Stimulated activated CD8-positive, alpha-beta memory T cell treated with anti-CD3 and anti-CD28 coated beads, Interleukin-4, amount 100 ng/mL, for 24 hours (primary cell): ENCODE measurements at places on chromosomes 16 and 17.

- DNase-seq, result no peak
These were observed 184.4 kb downstream of the MAF start for GRCh38 chr16:79415983-79416640.

DNA sequence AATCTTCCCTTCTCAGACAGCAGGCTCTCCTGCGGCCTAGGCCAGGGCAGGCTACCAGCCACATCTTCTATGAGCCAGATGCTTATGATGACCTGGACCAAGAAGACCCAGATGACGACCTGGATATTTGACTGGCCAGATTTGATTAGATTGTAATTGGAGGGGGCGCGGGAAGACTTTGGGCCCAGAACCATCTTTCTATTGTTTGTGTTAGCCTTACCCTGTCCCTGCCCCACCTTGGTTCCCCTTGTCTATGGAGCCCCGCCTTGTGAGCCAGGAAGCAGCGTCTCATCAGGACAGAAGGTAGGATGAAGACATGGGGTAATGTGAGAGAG is 2.8 kb downstream of the CLDN7 start:
- no peak for DNase-seq

DNA sequence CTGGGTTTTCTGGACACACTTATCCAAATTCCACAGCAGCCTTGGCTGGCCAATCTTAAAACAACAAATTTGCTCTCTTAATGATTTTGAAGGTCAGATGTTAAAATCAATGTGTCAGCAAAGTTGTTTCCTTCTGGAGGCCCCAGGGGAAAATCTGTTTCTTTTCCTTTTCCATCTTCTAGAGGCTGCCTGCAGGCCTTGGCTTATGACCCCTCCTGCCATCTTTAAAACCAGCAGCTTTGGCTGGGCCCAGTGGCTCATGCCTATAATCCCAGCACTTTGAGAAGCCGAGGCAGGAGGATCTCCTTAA is 3.0 kb downstream of the LGALS9 start:
- DNase-seq, result no peak

GRCh38 chr17:2179615-2180295 is 123.8 kb downstream of the SMG6 start:
- DNase-seq, result no peak

- no peak for DNase-seq
These were observed 44.9 kb downstream of the TBX4 start for GRCh38 chr17:61496957-61497653.

- DNase-seq, result no peak
These were observed 87.2 kb downstream of the TBC1D16 start for GRCh38 chr17:79948406-79948944.

GRCh38 chr17:17343160-17343735 is 40.1 kb downstream of the NT5M start:
- DNase-seq, result no peak

DNA sequence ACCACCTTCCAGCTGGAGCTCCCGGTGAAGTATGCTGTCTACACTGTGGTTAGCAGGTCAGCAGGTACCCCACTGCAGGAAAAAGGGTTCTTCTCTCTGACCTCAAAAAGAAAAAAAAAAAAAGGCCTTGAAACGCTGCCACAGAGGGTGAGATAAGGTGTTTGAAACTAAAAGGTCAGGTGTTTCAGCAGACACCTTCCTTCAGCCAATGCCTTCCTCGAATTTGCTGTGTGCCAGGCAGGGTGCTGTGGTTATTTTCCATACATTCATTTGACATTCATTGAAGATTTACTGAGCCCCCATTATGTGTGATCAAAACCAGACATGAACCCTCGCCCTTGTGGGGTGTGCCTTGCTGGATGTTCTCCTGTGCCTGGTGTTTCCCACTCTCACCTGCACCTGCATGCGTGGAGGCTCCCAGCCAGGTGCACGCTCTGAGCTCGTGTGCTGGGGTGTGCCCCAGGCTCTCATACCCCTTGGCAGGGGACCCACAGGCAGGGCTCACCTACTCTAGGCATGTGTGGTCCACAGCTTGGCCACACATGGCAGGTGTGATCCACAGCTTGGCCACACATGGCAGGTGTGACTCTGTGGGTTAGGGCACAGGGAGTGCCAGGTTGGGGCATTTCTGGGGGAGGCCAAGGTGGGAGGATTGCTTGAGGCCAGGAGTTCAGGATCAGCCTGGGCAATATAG is 15.8 kb upstream of the ITGAD start:
- no peak for DNase-seq

DNA sequence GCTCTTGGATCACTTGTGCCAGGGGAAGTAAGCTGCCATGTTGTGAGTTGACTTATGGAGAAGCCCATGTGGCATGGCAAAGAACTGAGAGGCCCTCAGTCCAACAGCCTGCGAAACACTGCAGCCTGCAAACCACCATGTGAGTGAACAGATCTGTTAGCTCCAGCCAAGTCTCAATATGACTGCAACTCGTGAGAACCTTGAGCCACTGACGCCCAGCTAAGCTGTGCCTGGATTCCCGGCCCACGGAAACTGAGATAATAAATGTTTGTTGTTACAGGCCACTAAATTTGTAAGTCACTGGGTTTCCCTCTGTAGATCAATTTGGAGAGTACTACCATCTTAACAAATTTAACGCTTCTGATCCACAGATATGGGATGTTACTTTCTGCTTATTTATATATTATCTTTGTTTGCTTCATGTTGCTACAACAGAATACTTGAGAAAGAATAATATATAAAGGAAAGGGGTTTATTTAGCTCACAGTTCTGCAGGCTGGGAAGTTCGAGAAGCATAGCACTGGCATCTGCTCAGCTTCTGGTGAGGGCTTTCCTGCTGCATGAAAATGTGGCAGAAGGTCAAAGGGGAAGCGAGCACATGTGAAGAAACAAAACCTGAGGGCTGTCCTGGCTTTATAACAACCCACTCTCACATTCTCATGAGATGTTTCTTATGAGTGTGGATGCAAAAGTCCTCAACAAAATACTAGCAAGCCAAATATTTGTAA is 29.4 kb upstream of the ATP2A3 start:
- no peak for DNase-seq

DNA sequence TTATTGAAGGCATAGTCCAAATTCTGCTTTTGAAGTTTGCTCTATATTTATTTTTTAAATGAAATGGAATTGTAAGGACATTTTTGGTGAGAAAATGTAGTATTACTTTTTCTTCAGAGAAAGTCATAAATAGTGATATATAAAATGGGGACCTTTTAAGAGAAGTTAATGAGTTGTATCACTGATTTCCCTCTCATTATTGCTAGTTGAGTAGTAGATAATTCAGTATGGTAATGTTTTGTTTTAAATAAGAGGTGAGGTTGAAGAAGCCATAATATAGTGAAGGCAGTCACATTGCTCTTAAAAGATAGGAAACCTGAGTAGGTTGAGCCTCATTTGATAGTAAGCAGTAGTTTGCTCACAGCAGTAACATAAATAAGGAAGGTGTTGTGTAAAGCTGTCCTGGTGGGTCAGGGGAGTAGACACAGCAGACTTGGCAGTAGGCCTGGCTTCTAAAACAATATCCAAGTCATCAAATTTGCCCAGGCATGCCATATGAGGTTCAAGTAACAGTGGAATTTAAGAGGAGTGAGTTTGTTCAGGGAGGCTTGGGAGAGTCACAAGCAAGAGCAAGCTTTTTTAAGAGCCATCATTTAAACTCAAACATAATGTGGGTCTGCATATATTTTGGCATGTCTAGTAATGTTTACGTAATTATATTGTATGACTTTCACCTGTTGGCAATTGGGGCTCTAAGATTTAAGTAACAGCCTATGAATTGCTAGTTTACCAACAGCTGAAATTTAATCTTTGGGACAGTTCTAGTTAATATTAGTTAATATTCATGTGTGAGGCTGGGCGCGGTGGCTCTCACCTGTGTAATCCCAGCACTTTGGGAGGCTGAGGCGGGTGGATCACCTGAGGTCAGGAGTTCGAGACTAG is 6.5 kb downstream of the NFATC3 start:
- DNase-seq, result no peak

DNA sequence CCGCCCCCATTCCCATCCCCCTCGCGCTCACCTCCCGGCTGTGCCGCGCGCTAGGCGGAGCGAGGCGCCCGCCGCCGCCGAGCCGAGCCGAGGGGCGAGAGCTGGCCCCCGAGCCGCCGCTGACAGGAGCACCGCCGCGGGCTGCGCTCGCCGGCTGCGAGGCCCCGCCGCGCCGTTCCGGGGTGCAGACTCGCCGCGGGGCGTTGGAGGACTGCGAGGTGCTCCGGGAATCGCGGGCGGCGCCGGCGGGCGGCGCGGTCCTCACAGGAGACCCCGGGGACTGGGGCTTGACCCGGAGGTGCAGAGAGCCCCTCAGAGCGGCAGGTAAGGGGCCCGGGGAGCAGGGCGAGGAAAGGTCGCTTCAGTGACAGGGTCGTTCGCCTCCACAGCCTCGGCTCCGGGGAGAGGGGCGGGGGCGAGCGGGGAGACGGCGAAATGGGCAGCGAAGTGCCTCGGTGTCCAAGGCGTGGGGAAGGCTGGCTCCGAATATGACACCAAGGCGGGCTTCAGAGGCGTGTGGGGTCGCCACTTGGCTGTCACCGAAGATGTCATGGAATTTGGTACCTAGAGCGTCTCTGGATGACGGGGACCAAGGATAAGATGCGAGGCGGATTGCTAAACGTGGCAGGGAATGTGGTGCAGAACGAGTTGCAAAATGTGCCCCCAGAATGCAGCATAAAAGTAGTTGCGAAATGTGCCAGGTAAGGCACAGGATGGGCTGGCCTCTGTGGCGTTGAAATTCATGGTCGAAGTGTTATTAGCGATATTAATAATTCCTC is 580 bp downstream of the TANC2 start:
- peak; percentile 47 for DNase-seq

GRCh38 chr17:57425431-57425830 is 169.1 kb downstream of the MSI2 start:
- DNase-seq, result no peak

DNA sequence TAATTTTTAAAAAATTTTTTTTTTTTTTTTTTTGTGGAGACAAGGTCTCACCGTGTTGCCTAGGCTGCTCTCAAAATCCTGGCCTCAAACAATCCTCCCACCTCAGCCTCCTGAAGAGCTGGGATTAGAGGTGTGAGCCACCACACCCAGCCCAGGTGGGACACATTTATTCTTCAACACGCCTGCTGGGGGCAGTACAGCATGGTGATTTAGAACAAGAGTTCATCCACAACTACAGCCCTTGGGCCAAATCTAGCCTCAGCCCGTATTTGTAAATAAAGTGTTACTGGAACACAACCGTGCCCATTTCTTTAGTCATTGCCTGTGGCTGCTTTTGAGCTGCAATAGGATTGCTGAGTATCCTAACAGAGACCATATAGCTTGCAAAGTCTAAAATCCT is 92.8 kb downstream of the KATNIP start:
- no peak for DNase-seq

DNA sequence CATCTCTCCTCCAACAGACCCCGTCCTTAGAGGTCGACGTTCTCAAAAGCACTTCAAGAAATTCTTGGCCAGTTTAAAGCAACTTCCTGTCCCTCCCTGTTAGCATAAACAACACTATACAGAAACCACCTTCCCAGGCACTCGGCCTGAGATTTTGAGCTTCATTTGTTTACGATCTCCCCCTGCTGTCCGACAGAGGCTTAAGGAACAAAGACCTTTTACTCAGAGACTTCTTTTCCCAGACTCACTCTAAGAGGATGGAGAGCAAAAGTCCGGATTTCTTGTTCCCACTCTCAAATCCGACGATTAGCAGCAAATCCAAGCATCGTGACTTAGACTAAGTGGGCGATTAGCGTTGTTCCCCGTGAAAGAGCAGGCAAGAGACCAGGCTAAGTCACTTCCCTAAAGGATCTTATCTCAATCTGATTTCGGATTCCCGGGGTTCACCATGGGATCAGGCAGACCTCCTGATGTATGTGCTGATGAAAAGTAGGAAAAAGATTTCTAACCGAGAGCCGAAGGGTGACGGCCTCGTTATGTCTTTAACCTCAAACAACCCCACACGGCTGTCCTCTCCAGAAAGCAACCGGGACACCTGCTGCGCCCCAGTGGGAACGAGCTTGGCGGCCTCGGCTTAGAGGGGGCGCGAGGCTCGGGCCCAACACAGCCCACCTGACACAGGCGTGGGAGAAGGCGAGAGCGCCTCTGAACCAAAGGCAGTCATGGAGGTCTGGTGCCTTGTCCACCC is 598 bp downstream of the INPP5K start:
- peak; percentile 11 for DNase-seq

DNA sequence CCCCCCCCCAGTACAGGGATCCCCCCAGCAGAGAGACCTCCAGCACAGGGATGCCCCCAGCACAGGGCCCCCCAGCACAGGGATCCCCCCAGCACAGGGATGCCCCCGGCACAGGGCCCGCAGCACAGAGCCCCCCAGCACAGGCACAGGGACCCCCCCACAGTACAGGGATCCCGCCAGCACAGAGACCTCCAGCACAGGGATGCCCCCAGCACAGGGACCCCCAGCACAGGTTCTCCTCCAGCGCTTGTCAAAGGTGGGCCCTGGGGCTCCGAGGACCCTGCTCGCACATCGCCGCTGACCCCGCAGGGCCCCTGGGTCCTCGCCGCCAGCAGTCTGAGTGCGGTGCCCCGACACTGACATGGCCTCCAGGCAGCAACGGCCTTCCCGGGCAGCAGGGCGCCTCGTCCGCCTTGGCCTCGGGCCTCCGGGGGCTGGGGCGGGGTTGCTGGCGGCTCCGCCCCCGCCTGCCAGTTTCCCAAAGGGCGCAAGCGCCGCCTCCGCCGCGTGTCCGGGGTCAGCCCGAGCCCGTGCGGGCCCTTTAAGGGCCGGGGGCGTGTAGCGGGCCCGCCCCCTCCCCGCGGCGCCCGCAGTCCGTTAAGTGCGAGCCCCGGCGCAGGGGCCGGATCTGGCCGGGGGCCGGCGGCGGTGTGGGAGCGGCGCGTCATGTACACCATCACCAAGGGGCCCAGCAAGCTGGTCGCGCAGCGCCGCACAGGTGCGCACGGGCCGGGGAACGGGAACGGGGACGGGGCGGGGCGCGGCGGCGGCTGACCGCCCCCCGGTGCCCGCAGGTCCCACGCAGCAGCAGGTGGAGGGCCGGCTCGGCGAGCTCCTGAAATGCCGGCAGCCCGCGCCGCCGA is at the start of gene MCRIP2:
TSS of gene MCRIP2 (plus strand) at position 503 of the 863 bp plus-strand sequence. CDS start at position 667, 164 bp downstream.
- DNase-seq, result peak; percentile 73

DNA sequence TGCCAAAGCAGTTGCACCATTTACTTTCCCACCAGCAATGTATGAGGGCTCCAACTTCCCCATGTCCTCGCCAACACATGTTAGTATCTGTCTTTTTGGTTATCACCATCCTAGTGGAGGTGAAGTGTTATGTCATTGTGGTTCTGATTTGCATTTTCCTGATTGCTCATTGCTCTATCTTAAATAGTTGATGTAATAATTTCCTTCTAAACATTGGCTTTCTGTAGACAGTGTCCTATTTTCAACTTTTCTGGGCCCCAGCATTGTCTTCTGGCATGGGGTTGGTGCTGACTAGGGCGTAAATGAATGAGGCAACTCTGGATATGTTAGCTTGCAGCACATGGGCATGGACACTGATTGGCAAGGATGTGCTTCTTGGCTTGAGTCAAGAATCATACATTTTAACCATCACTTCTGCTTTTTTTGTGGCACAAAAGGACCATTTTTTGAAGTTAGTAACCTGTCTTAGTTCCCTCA is 25.1 kb downstream of the PLCG2 start:
- DNase-seq, result no peak

DNA sequence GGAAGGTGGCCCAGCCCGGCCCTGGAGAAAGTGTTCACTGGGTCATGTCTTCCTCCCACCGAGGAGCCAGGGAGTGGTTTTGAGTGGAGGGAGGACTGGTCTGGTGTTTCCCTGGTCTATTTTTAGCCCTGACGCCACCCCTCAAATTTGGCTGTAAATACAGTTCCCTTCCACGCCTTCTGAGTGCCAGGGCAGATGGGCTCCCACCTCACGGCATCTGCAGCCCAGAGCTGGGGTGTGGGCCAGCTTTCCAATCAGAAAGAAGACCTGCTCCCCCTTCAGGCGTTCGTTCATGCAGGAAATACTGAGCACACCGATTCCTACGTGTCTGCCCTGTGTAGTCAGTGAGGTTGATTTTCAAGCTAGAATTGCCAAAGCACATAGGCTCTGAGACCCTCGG is 53.7 kb downstream of the SNX20 start:
- DNase-seq, result peak; percentile 11
